ENCODE measurements at places on chromosomes 1 and 21.

GRCh38 chr1:173970252-173970651 lies 51.9 kb downstream of the RC3H1 start:
- DNase-seq = no peak

DNA sequence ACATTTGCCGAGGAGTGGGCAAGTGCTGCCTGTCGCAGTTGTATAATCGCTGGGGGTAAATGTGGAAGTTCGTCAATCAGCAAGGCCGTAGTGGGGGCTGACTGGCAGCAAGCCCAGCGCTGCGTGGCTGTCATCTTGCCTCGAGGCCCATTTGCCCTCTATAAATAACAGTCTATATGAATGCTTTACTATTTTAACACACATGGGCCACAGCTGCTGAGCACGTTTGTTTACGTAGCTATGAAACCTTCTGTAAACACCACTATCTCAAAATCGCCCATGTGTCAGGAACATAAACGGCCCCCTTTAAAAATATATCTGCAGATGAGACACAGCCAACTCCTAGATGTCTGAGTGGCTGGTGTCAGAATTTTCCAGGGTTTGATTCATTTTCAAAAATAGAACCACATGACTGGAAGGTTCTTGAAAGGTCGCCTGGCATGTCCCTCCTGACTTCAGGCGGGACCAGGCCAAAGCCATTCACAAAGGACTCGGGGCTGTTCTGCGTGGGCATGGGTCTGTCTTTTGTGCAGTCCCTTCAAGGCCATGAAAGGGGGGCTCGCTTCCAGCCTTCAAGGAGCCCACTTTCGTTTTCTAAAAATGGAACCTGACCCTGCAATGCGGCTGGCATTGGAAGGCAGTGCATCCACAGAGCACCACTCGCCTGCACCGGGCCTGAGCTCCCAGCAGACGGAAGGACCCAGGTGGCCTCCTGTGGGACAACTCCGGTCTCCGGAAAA lies 205.5 kb downstream of the KCNJ6 start:
- no peak for DNase-seq

GRCh38 chr1:43854473-43854872 lies 79.1 kb upstream of the ARTN start:
- DNase-seq = no peak

DNA sequence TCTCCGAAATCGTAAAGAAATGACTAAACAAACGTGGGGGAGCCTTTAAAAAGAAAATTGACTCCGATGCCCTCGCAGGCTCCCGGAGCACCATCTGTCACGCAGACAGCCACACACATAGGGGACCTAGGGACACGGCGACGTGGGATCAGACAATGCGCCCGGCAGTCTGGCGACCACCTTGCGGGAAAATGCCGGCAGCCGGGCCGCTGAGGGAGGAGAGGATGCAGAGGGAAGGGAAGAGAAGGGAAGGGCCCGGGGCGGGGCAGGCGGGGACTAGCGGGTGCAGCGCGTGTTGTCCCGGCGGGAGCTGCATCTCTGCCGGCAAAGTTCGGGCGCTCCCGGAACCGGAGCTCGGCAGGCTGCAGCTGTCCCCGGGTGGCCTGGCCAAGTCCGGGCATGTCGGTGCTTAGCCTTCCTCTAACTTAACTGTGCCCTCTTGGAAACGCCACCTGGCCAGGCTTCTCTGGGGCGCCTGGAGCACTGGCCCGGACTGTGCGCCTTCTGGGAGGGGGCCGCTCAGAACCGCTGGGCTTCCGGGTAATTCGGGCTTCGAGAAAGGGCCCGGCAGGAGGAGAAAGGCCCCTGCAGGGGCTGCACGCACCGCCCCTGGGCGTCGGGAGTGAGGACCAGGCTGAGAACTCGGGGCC lies 1.8 kb downstream of the NHLH2 start:
- peak; percentile 3 for DNase-seq

DNA sequence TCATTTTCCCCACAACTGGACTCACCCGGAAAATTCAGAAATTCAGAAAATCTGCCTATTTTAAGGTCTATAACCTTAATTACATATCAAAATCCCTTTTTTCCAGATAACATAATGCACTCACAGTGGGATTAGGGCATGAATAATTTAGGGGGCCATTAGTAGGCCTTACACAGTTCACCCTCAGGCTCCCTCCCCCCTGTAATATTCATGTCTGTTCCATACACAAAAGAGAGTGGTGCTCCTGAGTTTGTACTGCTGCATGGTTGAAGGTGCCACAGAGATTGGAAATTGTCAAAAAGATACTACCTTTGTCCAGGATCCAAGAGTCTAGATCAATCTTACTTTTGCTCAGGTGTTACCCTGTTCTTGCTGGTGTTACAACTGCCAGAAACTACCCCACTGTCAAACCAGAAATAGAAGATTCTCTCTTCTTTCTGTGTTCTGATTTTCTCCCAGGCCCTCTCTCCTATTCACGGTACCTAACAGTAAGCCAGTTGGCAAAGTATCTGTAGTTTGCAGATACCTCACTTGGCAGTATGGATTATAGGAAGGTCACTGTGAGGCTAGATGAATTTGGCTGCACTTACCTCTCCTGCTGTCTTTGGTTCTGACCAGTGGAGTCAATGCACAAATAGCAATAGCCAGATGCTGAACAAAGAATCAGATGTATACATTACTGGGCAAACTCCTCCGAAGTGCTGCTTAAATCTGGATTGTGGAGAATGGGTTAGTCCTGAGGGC lies 53.2 kb downstream of the C1orf198 start:
- no peak for DNase-seq

DNA sequence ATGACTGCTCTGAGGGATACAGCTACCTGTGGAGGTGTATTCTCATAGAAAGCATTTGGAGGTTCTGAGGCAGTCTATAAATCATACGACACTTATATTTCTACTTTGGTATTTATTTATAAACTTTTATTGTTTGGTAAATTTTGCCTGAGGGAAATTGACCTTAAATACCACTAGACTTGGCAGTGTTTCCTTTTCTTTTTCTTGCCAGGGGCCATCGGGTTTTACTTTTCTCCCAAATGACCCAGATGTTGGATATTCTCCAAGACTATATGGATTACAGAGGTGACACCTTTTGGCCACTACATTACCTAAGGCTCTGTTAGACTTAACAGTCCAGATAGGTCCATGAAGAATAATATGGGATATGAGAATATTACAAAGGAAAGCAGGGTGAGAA lies 28.2 kb downstream of the CHD1L start:
- DNase-seq = no peak

DNA sequence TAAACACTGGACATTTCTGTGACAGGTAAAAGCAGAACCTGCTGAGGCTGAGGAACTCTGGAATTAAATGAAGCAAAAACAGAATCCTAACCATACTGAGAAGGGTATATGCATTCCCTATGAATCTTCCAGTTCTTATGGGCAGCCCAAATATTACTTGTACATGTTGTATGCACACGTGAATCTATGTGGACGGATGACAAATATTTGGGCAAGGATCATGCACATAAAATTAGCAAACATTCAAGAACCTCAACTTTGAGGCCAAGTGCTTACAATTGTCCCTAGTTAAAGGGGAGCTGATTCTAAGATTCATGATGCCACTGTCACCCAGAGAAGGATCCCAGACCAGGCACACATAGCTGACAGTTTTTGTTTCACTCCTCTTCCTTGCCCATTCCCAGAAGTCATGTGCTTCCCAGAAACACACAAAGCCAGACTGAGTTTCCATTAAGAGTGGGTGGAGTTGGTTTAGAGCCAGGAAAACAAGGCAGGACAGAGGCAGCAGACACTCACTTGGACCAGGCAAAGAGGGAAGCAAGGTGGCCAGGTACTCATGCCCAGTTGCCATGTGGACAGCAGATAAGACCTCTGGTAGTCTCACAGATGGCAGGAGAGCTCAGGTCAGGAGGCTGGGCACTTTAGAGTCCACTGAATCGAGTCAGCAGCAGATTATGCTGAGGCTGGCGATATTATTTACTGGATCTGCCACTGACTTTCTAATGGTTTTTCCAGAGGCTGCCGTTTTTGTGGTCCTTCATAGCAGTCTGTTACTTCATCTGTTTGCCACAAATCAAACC lies 25.6 kb downstream of the AK2 start:
- no peak for DNase-seq

GRCh38 chr1:99766378-99766800 lies at the start of gene FRRS1:
Gene FRRS1, minus strand, starts transcription at chr1:99766635. Its CDS starts 17,867 bp downstream, at chr1:99748768.
- peak; percentile 20 for DNase-seq

GRCh38 chr1:198638441-198638840 lies 399 bp upstream of the PTPRC start:
- DNase-seq = no peak

DNA sequence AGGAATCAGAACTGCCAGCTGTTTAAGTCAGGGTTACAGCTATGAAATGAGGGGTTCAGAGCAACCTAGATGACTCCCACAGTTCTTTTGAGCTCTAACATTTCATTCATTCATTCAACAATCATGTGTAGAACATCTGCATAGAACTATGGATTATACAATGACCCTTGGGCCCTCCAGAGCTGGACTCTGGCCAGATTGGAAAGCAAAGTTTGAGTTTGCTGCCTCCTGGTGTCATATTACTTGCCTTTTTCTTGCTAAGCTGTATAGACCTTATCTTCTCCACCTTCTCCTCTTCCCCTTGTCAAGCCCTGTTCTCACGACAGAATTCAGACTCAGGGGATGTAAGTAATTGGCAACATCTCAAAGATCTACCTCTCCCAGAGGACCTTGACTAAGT lies 4.0 kb downstream of the CASQ2 start:
- no peak for DNase-seq

DNA sequence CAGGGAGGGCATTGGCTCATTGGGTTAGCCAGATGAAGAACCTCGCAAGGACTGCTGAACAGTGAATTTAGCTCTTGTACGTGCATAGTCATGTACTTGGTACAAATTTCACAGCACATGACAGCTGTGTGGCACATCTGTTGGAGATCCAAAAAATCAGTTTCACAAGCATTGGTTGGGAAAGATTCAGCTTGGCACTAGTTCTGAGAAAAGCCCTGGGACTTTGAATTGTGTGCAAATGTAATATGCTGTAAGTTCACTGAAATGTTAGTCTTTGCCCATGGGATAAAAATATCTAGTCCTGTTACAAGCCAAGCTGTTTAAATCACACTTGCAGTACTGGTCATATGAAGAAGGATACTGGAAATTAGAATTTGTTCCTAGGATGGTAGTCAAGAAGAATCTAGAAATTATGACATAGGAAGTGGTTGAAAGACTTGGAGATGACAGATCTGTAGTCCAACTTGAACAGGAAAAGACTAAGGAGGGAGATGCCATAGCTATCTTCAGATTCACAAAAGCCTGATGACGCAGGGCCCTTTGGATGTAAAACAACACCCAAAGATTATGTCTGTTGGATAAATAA lies 19.2 kb downstream of the LAMC2 start:
- no peak for DNase-seq

DNA sequence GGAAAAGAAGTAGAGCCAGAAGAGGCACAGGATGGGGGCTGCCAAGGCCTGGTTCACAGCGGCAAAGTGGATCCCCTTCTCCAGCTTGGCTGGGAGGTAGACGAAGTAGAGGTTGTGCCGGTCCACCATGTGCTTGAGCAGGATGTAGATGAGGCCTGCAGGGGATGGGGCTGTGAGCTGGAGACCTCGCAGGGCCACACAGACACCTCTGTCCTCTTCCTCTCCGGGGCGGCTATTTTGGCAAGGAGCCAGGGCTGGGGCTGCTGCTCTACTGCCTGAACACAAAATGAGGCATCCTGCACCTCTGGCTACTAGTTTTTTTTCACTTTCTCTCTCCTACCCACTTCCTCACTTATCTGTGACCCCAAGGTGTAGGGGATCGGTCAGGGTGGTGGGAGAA lies 32.3 kb downstream of the TMEM63A start:
- no peak for DNase-seq

- no peak for DNase-seq
Observed at GRCh38 chr1:157734321-157734720, 33.8 kb upstream of the FCRL3 start.

GRCh38 chr1:218498056-218498938 lies 153.2 kb downstream of the TGFB2 start:
- no peak for DNase-seq

DNA sequence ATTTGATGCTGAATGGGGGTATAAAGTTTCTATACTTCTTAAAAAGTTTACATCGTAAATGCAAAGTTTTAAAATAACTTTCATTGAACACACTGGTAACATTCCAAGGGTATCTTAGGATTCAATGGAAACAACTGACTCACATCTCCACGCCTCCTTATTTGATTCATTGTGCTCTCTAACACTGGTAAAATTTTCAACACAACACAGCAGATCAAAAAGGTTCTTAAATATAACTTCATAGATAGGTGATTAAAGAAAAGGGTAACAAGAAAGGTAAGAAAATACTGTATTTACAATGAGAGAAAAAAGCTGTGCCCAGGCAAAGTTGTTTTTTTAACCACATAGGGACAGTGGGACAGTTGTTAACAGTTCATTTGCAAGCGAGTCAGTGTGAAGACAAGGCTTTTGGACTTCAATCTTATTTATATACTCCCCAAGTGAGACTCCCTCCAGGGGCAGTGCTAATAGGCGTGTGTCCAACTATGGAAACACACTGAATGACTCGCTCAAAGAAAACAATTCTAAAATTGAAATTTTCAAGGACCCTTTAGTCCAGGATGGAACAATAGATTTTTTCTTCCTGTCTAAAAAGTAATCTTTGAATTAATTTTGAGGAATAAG lies 140.5 kb downstream of the TIAM1 start:
- DNase-seq = no peak

DNA sequence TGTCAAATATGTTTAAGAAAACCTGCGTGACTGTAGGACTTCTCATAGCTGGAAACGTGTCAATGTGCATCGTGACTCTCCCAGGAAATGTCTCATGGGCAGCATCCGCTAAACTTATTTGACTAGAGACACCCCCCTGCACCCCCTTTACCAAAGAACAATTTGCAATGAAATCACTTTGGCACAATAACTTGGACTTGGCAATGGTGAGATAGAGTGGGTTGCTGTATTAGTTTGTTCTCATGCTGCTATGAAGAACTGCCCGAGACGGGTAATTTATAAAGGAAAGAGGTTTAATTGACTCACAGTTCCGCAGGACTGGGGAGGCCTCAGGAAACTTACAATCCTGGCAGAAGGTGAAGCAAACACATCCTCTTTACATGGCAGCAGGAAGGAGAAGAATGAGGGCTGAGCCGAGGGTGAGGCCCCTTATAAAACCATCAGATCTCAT lies 13.8 kb downstream of the CLDN14 start:
- DNase-seq = no peak

DNA sequence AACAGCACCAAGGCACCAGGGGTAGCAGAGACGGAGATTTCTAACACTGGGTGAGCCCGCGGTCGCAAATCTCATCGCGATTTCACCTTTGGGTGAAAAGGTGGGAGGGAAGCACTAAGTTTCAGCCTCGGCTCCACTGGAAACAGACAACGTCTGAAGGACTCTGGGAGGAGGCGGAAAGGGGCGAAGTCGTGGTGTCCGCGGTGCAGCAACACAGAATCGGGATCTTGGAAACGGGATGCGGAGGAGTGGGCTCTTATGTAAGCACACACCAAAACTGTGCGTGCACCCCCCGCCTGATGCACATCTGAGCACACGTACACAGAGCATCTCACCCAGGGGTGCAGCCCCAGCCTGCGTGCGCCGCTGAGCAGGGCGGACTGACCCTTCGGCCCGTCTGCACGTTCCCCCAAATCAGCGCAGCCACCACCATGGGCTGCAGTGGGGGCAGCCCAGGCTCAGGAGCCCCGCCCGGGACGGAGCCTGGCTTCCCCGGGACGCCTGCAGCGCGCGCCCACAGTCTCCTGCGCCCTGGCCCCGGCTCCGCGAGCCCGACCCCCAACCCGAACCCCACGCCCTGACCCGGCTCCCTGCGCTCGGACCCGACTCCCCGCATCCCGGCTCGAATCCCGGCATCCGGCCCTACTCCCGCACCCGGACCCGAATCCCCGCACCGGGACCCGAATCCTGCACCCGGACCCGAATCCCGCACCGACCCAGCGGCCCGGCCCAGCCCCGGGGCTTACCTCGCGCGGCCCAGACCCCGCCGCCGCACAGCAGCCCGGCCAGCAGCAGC lies 670 bp downstream of the CLSTN1 start:
- no peak for DNase-seq
